ACHN (cell line): ENCODE measurements at places on chromosomes 12 and 14.

- DNase-seq = no peak
Observed at GRCh38 chr12:29655861-29656260, 127.9 kb downstream of the TMTC1 start.

DNA sequence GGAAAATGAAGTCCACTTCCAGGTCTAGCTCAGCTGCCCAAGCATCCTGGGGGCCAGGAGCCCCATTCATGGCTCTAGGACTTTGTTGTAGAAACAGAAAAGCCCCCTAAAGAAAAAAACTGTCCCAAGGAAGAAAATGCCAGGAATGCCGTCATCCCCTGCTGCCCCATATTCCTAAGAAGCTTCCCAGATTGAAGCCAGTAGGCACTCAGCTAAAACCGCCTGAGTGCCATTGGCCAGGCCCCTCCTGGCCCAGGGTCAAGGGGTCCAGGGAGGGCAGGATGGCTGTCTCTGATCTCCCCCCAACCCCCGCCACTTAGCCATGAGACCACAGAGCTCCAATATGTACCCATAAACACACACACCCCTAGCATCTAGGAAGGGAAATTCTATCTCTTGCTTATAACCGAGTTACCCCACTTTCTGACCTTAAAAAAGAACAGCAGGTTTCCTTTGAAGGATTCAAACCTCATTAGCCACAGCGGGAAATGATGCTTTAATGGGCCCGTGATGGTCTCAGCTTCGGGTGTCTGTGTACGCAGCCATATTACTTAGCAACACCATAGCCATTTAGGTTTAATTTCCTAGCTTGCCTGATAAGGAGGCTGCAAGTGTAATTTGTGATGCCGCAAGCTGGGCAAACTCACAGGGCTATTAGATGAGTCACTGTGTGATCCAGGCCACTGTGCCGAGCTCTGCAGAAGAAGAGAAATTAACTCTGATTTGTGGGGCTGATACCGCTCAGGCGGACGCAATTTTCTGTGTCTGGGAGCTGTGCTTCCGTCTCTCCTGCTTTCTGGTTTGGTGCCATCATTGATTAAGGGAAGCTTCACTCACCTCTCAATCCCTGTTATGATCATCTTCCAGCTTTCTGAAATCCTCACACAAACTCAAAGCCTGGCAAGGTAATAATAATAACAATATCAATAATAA lies 84.2 kb downstream of the GCH1 start:
- DNase-seq = peak; percentile 64

GRCh38 chr14:33754261-33754660 lies 196.6 kb downstream of the EGLN3 start:
- DNase-seq = no peak

DNA sequence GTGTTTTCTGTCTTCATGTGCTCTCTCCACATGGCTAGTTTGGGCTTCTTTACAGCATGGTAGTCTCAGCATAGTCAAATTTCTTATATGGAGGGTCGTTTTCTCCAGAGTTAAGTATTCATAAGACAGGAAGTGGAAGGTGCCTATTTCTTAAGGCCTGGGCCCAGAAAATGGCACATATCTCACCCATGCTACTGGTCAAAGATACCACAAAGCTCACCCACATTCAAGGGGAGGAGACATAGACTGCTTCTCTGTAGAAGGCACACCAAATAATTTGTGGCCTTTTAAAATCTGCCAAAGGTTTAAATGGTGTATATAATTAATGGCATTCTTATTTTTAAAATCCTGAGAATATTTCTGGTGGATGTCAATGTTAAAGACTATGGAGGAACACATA lies 44.8 kb downstream of the CCDC91 start:
- DNase-seq = no peak

- no peak for DNase-seq
Observed at GRCh38 chr12:88108021-88108420, 33.9 kb downstream of the CEP290 start.

DNA sequence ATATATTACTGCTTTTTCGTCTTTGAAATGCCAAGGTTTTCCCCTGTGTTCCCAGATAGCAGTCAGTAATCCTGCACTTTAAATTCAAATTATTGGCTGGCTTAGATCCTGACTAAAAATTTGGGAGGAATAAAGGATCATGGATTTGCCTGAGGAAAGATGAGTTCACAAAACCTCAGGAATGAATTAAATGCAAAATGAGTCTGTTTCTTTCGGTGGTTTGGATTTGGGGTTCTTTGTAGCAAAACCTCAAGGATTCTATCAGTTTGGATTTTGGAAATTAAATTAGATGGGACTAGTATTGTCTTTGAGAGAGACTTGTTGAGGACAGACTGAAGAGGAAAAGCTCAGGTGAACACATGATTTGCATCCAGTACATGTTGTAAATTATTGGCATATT lies 36.1 kb downstream of the PPFIBP1 start:
- DNase-seq = no peak

DNA sequence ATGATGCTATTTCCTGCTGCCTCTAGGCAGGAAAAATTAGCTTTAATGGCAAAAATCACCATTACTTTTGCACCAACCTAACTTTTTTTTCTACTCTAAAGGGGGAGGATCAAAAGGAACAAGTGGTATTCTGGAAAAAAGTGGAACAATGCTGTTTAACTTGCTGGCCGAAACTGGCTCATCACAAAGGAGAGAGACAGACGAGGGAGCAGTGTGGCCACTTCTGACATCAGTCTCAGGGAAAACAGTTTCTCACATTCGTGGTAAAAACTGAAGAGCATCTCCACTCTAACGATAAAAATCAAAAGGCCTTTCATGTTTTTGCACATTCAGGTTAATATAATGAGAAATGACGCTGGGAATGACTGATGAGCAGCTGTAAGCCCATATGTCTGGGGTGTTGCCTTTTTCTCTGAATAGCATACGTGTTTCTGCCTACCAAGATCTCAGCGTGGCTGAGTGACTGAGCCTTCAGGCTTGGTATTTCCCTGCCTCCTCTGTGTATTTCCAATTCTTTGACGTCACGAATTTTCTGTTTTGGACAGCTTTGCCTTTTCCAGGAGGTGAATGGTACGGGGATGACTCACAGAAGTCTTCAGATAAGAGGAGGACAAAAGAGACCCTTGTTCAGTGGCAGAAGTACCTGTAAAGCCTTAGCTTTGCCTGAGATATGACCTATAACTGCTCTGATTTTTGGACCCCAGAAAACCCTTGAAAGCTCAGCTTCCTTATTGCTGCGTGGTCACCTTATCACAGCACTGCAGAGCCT lies 358.8 kb downstream of the GLT1D1 start:
- no peak for DNase-seq

DNA sequence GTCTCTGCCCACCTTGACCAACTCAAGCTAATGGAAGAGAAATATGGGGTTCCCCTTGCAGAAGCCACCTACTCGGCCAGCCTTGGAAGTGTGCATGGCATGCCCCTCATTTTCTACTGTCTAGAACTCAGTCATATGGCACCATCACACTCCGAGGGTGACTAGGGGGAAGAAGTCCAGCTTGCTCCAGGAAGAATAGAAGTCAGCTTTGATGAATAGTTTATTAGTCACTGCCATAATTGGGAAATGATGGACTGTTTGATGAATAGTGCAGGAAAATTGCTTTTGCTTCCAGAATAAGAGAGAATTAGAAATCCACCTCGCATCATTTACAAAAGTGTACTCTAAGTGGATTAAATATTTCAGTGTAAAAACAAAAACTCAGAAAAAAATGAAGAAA lies 1030.6 kb downstream of the VRK1 start:
- no peak for DNase-seq

DNA sequence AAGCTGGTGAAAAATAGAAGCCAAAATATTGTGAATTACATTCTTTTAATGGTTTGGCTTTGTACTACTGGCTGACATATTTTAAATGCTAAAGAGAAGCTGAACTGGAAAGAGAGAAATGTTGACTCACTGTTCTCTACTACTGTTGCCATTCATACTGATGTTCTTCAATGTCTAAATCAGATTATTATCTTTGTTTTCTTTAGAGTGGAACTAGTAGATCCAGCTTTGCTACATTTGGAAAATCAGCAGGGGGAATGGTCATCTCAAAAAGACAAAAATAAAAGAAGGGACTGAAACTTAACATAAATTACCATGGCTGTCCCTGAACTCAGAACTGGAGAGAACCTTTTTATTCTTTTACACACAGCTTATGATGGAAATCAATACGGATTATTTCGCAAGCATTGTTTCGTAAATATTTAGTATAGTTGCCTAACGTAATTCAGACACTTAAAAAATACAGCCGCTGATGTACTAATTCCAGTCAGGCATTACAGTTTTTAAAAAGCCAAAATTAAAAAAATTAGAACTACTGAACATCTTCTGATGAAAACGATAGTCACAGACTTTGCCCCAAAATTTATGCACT lies 76.3 kb upstream of the OTX2 start:
- DNase-seq = no peak

DNA sequence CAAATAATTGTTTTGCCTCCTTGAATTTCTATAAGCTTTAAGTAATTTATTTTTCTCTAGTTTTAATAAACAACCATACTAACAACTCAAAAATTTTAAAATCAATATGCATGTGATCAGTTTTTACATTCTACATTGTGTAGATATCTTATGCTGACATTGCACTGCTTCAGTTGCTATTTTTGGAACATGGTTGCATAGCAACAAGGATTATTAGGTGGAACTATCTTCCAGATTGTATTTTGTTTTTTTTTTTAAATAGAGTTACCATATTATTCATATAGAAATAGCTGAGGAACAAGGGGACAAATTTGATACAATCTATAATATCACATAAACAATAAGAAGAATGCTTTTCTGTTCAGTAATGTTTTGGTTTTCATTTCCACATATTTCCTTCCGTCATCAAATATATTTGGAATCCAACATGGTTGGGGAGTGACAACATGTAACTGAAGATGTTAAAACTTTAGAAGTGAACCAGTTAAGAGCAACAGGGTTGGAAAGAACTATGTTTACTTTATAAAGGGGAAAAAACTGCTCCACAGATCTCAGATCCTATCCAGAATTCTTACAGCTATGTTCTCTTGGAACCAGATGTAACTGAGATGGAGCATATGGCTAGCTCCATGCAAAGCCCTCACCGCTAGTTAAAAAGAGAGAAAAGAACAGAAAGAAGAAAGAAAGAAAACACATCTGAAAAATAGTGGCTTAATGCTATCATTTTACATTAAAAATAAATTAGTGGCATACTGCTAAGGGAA lies 235.5 kb downstream of the NELL2 start:
- DNase-seq = no peak

DNA sequence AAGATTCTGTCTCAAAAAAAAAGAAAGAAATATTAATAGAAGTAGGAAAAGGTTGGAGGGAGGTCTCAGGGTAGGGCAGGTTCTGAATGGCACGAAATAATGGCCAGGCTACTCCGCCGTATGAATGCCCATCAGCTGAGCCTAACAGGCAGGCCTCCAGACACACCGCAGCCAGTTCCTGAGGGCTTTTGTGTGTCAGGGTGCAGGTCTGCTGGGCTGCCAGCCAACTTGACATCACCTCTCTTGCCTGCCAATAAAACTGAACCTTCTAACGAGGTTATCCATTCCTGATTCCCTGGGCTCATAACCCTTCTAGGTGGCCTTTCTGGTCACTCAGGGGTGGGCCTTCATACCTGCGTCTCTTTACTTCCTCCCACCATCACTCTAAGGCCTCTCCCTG lies 3.0 kb downstream of the IFI27 start:
- DNase-seq = no peak

- no peak for DNase-seq
Observed at GRCh38 chr12:132571598-132571997, 38.8 kb downstream of the LRCOL1 start.

- DNase-seq = peak; percentile 81
Observed at GRCh38 chr12:1093166-1093751, 102.2 kb downstream of the ERC1 start.

- DNase-seq = no peak
Observed at GRCh38 chr12:114894076-114894475, 210.1 kb upstream of the TBX3 start.

GRCh38 chr12:50925342-50925651 lies 27.0 kb upstream of the HIGD1C start:
- no peak for DNase-seq

- no peak for DNase-seq
Observed at GRCh38 chr12:117592588-117593305, 231.3 kb upstream of the NOS1 start.

GRCh38 chr12:33575346-33575745 lies 135.7 kb upstream of the SYT10 start:
- DNase-seq = no peak

GRCh38 chr12:55258303-55258702 lies 13.9 kb downstream of the OR6C74 start:
- DNase-seq = no peak

- peak; percentile 28 for DNase-seq
Observed at GRCh38 chr12:14776236-14776961, 26.9 kb downstream of the WBP11 start.

- DNase-seq = no peak
Observed at GRCh38 chr12:7638064-7638759, 27.5 kb downstream of the APOBEC1 start.

DNA sequence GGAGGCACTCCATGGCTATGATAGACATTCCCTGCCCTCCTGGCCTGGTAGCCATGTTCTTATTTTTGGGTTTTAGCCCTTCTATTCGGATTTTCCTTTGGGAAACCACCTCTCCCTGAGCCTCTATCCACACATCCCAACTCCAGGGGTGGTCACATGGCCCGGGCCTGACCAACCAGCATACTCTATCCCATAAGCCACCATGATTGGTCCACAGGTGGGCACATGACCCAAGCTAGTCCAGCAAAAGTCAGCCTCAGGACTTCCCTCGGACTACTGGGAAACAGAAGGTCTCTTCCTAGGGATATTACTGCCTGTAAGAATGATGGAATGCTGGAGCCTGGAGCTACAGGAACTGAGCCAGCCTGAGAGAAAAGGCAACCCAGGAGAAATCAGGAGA lies 12.5 kb downstream of the PRIMA1 start:
- DNase-seq = no peak

- DNase-seq = no peak
Observed at GRCh38 chr14:40630471-40630870, 976.2 kb upstream of the LRFN5 start.

DNA sequence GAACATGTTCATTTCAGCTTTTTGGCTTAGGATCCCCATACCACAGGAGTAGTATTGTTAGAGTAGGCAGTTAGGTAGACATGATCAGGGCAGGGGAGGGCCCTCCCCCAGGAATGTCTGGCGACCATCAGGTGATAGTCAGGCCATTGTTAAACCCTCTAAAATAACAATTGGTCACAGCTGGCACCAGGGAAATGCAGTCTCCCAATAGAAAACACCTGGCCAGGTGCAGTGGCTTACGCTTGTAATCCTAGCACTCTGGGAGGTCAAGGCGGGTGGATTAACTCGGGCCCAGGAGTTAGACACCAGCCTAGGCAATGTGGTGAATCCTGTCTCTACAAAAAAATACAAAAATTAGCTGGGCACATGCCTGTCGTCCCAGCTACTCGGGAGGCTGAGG lies 187.1 kb downstream of the MON2 start:
- DNase-seq = no peak

GRCh38 chr12:37720846-37721245 lies 595.7 kb upstream of the ALG10B start:
- DNase-seq = peak; percentile 7

DNA sequence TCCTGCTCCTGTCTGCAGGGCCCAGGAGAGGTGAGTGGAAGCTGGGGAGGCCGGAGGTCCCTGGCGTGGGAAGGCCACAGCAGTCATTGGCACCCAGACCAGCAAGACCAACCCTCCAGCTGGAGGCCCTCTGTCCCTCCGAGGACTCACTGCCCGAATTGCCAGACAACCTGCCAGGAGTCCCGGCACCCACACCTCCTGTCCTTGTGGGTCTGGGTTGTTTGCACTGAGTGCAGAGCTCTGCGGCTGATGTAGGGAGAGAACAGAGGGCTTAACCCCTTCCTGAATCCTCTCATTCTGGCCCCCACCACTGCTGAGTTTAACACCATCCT lies 204.9 kb downstream of the KIF26A start:
- DNase-seq = no peak
